HCT116 (cell line): ENCODE measurements at places on chromosomes 12 and 14. TPM values are rescaled to one million over a fixed set of nuclear protein-coding genes. Genes with fewer than 3 reads are reported as not detected.

- no peak for DNase-seq
Observed at GRCh38 chr14:49966304-49966809, 73.5 kb downstream of the ARF6 start.

Gene ABHD12B
- total RNA-seq: 0.74 TPM

Gene PRB2
- total RNA-seq: not detected

Gene NR4A1
- 35.3 TPM for total RNA-seq
